ENCODE measurements at places on chromosomes 6 and 20.
A peak's percentile ranks its signal among the peaks of the same experiment; 100 is the strongest.

DNA sequence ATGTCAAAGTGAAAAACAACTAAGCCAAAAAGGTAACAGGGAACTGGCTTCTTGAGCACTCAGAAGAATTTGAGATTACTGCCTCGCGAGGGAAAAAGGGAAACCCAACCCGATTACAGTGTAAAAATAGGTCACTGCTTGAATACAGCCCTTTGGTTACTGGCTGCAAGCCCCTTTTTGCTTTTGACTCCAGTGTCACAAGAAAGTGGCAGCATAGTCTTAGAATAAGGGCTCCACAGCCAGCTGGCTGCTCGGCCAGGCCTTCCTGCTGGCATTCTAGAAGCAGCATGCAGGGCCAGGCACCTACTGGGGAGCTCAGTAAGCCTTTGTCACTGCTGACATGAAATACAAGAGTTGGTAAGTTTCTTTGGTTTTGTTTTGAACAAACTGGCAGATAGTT, 83.0 kb downstream of the ZHX3 start:
- DNase-seq = no peak

DNA sequence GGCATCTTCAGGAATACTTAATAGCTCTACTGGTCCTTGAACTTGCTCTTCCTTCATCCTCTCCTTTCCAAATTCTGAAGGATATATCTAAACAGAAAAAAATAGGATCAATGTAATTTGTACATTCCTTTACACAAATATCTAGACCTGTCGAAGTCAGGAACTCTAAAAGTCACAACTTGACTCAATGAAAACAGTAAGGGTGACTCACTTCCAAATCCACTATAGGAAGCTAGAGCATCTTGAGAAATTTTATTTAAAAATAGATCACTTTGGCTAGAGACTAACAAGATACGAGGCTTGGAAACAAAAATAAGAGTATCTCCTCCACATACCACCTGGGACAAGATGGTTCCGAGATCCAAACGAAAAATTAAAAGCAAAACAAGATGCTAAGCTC, 12.2 kb downstream of the ESF1 start:
- no peak for DNase-seq

DNA sequence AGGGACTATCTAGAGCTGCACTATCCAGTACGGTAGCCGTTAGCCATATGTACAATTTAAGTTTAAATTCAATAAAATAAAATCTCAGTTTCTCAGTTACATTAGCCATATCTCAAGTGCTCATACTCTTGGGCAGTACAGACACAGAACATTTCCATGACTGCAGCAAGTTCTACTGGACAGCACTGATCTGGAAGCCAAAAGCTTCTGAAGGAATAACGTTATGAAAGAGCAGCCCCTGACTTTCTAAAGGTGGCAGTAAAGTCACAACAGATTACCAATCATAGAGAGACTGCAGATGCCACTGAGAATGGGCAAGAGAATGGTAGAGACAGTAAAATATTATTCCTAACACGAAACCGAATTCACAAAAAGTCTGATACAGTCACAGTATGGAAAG, 36.8 kb downstream of the NDRG3 start:
- DNase-seq = no peak

DNA sequence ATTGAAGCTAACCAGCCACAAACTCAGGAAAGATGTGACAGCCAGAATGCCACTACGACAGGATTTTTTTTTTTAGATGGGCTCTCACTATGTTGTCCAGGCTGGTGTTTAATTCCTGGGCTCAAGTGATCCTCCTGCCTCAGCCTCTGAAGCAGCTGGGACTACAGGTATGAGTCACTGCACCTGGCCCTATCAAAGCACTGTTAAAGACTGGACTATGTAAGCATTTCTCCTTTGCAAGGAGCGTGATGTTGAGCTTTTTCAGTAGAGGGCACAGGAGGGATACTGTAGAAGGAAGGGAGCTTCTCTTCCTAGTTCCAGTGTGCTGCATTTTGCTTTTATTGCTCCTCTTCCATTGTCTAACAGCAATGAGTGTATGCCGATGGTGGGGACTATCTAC, 35.8 kb downstream of the ZBTB9 start:
- DNase-seq = peak; percentile 26

DNA sequence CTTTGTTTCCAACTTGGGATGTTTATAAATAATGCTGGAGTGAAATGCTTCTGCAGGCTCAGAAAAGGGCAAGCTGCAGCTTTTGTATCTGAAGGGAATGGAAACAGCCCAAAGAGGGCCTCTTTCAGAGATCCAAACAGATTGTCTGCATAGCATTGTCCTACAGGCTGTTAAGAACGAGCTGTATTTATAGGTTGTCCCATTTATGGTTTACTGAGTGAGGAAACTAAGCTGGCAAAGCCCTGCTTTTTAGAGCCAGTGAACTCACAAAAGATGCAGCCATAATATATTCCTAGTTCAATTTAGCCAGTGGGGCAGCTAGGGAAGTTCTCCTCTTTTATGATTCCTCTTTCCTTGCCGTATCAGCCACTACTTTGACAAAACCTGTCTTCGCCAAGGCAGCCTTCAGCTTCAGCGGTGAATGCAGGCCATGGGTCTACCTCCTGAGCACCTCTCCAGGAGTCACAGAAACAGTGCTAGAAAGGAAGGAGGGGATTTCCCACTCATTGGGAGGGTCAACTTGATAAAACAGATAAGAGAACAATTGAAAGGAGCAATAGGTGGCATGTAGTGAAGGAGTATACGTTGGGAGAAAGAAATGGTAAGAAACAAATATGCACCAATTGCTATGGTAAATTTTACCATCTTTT, 15.0 kb downstream of the KIAA0319 start:
- no peak for DNase-seq

DNA sequence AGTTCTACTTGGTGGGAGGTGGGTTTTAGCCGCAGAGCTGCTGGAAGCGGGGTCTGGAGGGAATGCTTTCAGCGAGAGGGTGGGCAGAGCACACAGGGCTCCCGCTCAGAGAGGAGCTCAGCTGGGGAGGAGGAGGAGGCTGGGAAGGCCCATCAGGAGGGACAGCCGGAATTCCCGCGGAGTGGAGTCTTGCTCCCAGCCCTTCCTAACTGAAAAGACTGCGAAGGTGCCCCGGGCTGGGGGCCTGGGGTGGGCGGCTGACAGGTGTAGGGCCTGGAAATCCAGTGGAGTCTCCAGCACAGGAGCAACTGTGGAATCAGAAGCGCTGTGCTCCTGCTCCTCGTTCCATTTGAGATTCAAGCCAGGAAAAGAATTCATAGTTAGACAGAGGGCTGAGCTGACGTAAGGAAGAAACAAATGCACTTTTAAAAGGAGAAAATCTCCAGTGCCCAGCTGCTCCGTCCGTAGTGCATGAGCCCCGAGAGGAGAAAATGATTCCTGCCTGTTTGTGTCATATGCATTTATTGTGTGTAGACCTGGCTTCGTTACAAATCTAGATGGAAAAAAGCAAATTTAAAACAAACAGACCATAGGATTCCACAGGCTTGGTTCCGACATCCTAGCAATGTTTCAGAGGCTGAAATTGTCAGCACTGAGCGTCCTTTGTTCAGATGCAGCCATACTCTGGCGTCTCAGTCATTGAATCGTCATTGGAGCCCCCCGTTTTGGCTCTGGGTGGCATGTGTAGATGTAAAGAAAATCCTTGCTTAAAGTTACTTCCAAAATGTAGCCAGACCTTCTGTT, 197.7 kb downstream of the SMOC2 start:
- DNase-seq = no peak

- peak; percentile 66 for DNase-seq
Observed at GRCh38 chr20:10508468-10509251, 73.6 kb downstream of the SLX4IP start.

- DNase-seq = no peak
Observed at GRCh38 chr6:43303751-43304331, 4.8 kb downstream of the CRIP3 start.

DNA sequence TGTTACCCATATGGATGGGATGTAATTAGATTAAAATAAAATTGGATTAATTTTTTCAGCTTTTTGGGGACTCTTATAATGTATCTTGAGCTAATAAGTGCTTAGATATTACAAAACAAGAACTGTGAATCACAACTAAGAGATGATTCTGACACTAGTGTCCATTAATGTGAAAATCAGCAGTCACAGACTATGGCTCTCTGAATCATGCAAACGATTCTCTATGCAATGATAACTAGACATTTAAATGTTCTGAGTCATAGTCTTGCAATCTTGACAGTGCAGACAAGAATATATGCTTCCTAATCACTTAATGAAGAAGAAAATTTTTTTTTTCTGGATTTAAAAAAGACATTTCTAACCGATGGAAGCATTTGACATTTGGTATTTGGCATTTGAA, 82.2 kb upstream of the OPRM1 start:
- no peak for DNase-seq

GRCh38 chr6:127510876-127511275, 8.3 kb downstream of the MTCL3 start:
- DNase-seq = no peak

DNA sequence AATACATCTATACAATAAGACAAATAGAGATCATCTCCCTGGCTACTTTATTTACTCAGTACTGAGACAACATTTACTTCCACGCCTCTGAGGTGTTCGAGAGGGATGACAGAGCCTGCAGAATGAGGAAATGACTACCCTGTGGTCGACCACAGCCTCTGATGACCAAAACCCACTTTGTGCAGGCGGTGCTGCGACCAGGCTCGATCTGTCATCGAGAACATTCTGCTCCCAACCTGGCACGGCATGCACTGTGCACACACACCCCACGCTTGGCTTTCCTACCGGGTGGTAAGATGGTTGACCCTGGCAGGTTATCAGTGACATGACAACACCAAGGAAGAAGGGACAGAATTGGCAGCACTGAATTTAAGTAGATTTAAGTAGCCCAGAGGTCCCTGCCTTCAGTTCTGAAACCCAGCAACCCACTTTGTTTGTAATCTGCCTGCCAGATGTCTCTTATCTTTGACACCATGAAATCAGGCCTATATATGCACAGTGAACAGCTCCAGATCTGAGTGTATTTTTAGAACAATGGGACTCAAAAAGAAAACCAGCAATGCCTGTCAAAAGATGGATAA, 42.6 kb downstream of the TTI1 start:
- DNase-seq = peak; percentile 76

DNA sequence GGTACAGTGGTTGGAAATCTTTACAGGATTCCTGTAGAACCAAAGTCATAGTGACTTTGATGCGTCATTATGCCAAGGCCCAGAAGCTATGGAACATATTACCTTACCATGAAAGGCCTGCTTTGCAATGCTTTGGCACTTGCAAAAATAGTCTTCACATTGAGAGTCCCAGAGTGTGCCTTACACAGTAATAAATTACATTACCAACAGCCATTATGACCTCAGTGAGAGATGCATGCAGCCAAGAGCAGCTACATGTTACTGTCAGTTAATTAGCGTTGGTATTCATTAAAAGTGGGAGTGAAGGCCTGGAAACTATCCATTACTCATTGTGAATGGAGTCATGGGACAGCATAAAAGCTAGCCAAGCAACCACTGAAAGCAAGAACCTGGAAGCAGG, 39.2 kb upstream of the HDDC2 start:
- no peak for DNase-seq

DNA sequence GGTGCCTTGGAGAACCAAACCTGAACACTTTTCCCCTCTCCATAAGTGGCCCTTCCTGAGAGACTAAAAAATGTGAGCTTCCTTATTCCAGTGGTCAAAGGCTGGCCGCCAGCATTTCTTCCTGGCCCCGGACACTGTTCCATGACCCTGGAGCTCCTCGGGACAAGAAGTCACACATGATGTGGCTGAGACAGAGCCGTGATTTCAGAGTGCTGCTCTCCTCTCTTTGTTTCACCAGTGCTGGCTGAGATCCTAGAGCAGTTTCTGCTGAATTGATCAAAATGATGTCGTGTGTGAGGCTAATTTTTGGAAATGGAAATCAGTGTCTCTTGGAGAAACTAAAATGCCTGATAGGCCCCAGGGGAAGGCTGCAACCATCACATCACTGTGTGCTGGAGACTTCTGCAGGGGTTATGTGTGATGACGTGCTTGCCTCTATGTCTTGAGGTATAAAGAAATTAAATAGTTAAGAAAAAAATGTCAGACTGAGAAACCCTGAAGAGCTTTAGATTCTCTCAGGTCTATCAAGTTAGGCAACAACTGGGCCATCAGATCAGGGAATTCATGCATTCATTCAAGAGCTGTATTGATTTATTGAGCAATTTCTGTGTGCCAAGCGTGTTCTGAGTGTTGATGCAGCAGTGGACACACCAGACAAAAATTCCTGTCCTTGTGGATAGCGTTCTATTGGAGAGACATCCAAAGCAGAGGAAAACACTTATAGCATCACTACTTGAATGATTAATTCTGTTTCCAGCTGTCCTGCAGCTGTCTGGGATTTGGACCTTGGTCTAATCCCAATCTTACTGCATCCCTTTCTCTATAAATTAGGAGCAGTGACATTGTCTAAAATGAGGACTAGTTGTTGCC, 72.7 kb upstream of the CCN6 start:
- DNase-seq = no peak

GRCh38 chr6:86941461-86941860, 4.1 kb downstream of the HTR1E start:
- no peak for DNase-seq

Data from hematopoietic multipotent progenitor cell treated with erythropoietin and hydrocortisone succinate and interleukin-3 and kit ligand, for 8 days (in vitro differentiated cells).